ENCODE measurements at places on chromosomes 11 and 22.

GRCh38 chr11:283405-284104, 5.3 kb downstream of the NLRP6 start:
- no peak for DNase-seq

GRCh38 chr11:89521294-89521693, 30.1 kb upstream of the NOX4 start:
- no peak for DNase-seq

GRCh38 chr11:12832480-12833224, 158.4 kb downstream of the TEAD1 start:
- DNase-seq = no peak

GRCh38 chr11:34198523-34198922, 93.1 kb downstream of the NAT10 start:
- DNase-seq = no peak

- DNase-seq = no peak
These were observed 8.8 kb upstream of the UBASH3B start for GRCh38 chr11:122646549-122647340.

DNA sequence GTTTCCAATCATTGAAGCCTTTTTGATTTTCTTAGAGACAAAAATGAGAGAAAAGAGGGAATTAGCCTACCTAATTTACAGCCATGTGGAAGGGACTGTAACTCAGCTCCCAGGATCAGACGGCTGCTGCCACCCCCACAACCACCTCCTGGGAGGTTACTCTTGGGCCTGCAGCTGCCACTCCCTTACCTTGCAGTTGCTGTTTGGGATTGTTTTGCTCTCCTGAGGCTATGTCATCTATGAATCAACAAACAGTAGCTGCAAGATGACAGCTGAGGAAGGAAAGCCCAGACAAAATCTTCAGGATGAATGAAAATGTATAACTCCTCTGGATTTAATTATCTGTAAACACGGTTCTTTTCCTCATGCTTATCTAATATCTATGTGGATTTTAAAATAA, 28.0 kb upstream of the ZC3H12C start:
- no peak for DNase-seq

DNA sequence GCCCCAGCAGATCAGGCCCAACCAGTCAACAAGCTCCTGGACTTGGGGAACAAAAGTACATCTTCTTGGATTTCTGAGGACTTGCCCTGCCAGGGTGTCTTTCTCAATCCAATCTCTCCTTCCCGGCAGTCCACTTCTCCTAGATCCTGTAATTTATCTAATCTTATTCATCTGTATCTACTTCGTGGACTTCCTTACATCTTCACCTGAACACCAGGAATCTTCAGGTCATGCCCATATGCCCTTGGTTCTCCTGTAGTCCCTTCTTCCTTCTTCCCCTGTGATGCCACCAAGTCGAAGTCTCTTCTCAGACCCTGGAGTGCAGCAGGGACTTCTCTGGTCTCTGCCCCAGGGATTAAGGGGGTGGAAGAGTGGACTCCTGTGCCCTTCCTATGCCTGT, 100.3 kb downstream of the ZNF280B start:
- no peak for DNase-seq

GRCh38 chr11:100827934-100828661, 141.0 kb downstream of the ARHGAP42 start:
- DNase-seq = no peak

DNA sequence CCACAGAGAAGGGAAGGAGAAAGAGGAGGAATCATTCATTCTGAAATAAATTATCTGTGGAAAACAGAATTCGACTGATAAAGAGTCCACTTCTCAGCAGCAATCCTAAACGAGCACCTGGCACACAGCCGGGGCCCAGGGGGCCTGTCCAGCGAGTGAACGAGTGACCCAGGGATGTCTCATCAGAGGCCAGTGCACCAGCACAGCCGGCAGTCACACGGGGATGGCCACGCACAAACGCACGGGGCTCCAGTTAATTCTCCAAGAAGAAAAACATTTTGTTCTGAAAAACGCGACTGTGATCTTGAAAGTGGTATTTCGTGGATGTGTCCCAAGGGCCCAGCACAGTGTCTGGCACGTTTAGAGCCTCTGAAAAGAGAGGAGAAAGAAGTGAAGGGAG, 154.6 kb downstream of the BRD1 start:
- DNase-seq = no peak

DNA sequence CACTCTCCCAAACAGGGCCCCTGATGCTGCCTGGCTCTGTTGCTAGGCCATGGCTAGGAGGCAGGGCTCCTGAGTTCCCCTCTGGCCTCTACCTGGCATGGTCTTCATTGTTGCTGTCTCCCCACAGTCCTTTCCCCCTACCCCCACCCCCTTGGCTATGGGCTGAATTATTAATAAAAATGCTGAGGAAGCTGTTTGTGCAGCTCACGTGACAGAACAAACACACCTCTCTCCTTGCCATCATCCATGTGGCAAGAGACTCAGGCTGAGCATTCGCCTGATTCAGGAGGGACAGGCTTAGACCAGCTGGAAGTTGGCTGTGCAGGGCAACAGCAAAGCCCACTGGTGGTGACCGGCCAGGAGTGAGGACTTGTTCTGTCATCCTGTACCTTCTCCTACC, 4.2 kb upstream of the SYT7 start:
- DNase-seq = no peak

GRCh38 chr11:111694851-111695250, 71.3 kb downstream of the PPP2R1B start:
- no peak for DNase-seq

DNA sequence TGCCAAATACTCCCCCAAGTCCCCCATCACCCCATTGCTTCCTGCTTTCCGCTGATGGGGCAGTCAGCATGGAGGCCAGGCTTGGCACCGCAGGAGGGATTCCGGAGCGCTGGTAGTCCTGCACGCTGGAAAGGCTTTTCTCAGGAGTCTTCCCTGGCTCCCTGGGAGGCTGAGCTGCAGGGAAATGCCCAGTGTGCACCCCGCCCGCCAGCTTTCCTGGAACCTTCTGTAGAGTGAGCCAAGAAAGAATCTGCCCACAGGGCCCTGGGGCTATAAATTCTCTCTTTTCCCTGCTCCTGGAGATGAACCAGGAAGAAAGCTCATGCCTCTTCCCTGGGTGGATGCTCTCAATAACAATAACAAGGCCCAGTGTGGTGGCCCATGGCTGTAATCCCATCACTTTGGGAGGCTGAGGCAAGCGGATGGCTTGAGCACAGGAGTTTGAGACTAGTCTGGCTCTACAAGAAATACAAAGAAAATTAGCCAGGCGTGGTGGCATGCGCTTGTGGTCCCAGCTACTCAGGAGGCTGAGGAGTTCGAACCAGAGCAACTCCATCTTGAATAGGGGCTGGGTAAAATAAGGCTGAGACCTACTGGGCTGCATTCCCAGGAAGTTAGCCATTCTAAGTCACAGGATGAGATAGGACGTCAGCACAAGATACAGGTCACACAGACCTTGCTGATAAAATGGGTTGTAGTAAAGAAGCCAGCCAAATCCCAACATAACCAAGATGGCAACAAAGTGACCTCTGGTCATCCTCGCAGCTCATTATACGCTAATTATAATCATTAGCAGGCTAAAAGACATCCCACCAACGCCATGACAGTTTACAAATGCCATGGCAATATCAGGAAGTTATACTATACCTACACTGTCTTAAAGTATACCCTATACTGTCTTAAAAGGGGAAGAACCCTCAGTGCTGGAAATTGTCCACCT, 46.4 kb upstream of the FTH1 start:
- no peak for DNase-seq

DNA sequence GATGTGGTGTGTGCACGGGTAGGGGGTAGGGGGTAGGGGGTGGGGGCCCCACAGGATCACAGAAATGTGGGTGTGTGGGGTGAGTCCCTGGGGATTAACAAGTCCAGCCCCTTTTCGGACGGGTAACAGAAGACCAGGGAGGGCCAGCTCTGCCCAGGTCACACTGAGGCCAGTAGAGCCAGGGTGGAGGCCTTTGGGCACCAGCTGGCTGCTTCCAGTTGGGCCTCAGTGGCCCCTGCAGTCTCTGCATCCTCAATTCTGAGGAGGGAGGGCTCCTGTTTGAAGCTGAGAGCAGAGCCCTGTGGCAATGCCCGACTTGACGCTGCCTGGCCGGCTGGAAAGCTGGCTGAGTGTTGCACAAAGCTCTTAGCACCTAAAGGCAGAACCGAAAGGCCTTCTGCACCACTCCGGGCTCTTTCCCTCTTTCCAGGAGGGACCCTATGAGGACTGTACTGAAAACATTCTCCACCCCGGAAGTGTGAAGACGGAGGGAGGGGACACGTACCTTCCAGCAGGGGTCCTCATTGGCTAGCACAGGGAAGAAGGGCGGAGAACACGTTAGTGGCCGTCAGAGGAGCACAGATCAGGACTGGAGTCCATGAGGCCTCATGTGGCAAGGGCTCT, 120.4 kb downstream of the PHF21B start:
- no peak for DNase-seq

GRCh38 chr11:93143186-93143585, 54.6 kb downstream of the SLC36A4 start:
- no peak for DNase-seq

DNA sequence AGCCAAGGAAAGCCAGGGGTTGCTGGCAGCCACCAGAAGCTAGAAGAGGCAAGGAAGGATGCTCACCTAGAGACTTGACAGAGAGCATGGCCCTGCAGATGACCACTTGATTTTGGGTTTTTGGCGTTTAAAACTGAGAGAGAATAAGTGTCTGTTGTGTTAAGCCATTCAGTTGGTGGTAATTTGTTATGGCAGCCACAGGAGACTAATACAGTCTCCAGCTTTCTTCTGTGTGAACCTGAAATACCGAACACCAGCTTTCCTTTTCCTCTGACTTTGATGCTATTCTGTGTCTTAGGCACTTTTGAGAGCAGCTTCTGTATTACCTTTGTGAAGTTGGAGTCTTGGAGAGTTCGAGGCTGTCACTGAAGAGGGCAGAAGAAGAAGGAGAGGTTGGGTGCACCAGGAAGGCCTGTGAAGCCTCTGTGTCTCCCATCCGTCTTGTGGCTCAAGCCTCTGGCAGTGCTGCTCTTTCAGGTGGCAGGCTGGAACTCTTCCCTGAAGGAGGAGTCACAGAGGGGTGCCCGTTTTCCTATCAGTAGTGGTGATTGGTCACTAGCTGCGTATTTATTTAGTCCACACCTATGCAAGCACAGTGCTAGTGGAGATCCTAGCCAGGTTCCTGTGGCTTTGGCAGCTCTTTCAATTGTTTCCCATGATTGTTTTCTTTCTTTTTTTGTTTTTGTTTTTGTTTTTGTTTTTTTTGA, 2.5 kb downstream of the TBC1D22A start:
- no peak for DNase-seq

GRCh38 chr22:19106886-19107729, 15.1 kb downstream of the DGCR2 start:
- no peak for DNase-seq

DNA sequence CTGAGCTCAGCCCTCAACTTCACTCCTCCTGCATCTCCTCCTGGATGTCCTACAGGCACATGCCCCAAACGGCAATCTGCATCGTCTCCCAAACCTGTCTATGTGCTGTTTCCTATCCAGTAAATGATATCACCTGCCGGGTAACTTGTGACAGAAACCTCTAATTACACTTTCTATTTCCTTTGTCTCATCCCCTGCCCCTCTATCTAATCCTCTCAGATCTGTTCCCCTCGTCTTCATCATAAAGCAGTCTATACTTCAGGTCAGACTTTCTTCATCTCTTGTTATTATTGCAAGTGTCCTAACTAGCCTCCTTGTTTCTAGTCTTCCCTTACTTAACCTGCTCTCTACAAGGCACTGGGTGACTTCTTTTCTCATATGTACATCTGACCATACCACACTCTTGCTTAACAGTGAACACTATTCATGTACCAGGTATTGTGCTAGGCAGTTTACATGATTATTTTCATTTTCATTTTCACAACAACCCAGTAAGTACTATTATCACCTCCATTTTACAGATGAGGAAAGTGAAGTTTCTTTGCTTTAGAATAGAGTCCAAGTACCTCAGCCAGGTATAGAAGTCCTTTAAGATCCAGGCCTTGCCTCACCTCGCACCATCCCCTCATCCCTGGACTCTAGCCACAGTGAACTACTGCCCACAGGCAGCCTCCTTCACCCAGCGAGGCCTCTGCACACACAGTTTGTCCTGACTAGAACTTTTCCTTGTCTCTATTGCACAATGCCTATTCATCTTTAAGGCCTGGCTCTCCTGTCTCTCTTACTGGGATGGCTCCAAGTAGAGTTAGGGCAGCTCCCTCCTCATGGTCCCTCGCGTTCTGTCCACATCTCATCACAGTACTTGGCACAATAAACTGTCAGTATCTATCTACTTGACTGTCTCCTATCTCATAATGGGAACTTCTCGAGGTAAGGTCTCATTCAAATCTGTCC, 22.1 kb upstream of the UCP3 start:
- no peak for DNase-seq

DNA sequence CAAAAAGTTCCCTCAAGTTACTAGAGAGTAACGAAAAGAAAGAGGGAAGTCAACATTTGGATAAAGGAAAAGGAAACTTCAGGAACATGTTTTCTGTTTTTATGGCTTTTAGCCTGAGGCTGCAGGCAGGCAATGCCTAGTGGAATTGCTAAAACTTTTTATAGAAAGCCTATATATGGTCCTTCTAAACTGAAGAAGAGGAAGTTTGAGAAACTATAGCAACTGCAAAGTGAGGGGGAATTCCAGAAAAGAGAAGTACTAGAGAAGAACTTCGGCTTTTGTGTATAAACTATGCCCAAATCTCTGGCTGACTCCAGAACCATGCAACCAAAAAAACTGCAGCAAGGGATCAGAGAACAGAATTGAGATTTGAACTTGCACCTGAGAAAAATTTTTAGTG, 74.3 kb upstream of the ARHGAP42 start:
- no peak for DNase-seq

- no peak for DNase-seq
These were observed 58.5 kb upstream of the PDGFD start for GRCh38 chr11:104222464-104222863.

DNA sequence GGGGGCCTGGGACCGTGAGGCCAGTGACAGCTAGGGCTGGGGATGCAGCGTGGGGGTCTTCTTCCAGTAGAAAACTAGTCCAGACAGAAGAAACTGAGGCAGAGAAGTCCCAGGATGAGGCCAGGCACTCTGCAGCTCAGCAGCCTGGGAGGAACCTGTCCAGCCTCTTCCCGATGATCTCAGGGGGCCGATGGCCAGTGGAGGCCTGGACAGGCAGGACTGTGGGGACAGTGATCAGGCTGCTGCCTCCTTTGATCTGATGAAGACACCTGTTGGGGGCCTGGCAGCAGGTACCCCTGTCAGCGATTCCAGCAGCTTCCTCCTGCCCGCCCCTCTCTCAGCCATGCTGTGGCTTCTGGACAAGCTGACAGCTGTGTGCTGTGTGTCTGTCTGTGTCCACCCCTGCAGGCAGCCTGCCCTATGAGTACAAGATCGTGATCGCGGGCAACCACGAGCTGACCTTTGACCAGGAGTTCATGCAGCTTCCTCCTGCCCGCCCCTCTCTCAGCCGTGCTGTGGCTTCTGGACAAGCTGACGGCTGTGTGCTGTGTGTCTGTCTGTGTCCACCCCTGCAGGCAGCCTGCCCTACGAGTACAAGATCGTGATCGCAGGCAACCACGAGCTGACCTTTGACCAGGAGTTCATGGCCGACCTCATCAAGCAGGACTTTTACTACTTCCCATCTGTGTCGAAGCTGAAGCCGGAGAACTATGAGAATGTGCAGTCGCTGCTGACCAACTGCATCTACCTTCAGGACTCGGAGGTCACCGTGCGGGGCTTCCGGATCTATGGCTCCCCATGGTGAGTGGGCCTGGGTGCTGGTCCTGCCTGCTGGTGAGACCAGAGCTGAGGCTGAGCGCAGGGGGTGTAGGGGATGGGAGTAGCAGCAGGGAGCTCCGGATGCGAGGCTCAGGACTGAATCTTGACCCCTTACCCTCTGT, 62.6 kb downstream of the MPPED1 start:
- no peak for DNase-seq
